Renal cortical epithelial cell (primary cell): ENCODE measurements at places on chromosomes 4 and X.

- no peak for DNase-seq
Measured at GRCh38 chr4:2069986-2070385, 10.9 kb downstream of the NAT8L start.

DNA sequence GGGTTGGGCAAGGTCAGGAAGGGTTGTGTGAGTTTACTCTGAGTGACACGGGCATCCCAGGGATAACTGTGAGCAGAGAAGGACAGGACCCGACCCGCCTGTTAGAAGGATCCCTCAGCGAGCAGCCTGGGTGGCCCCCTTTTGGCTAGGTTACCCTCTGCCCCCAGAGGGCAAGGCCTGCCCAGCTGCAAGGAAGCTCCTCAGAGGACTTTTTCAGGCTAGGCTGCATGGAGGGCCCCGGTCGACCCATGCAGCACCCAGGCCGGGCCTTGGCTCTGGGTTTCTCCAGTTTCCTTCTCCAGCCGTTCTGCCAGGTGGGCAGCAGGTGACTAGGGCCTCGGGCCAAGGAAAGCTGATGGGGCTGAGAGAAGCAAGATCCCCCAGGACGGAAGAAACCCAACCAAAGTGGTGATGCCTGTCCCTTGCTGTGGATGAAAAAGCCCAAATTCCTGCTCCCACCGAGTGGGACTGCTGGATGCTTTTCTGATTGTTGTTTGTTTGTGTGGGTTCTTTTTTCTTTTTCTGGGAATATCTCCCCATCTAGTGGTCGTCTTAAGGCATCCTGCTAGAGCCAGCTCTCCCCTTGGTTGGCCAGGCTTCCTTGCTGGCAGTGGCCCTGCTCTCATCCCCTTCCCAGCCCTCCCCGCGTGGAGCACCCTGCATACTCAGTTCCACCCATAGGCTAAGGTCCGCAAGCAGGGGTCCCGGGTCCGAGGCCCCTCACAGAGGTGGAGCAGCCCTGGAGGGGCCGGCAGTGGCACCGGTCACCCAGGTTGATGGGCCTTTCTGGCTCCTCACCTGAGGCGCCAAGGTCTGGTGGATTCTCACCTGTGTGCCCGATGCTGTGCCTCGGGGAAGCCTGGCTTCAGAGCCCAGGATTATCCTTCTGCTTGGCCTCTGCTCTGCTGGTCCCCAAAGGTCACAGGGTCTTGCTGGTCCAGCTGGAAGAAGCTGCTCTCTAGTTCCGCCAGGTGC is 1.8 kb downstream of the ZFP92 start:
- DNase-seq: peak; percentile 7

DNA sequence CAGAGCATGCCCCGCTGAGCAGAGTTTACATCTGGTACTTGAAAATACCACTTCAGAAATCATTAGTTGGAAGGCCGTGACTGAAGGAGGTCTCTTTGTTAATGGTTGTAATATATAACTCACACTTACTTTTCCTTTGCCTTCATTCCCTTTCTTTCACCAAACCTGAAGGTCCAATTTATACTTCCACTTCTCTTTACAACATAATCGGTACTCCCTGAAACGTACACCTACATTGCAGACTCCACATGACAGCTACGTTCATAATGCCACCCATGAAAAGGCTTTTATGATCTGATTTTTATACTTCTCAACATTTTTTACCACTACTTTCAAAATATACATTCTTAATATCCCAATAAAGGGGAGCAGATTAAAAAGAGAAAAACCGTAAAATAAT is 298.7 kb downstream of the C4orf33 start:
- no peak for DNase-seq

DNA sequence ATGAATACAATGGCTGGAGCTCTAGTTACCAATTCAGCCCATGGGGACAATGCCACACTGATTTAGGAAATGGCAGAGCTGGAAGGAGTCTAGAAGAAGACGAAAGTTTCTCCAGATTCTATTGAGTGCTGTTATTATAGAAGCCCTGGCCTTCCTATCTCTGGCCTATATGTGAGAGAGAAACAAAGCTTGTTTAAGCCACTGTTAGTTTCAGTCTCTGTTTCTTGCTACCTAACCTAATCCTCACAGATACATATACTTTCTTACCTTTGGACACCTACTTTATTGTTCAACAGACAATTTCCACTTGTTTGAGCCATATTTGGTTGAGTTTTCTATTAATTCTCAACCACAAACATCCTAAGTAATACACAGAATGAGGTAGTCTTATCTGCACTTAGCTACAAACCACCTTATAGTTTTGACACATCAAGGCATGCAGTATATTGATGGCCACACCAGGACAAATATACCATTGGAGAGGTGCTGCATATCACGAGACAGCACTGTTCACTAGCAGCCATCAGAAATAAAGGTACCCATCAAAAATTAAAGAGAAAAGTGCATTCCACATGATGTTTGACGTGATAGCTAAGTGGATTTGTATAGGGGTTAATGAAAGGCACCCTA is 190.2 kb downstream of the SMIM20 start:
- no peak for DNase-seq

- no peak for DNase-seq
Measured at GRCh38 chr4:40210776-40211175, 13.9 kb downstream of the RHOH start.

DNA sequence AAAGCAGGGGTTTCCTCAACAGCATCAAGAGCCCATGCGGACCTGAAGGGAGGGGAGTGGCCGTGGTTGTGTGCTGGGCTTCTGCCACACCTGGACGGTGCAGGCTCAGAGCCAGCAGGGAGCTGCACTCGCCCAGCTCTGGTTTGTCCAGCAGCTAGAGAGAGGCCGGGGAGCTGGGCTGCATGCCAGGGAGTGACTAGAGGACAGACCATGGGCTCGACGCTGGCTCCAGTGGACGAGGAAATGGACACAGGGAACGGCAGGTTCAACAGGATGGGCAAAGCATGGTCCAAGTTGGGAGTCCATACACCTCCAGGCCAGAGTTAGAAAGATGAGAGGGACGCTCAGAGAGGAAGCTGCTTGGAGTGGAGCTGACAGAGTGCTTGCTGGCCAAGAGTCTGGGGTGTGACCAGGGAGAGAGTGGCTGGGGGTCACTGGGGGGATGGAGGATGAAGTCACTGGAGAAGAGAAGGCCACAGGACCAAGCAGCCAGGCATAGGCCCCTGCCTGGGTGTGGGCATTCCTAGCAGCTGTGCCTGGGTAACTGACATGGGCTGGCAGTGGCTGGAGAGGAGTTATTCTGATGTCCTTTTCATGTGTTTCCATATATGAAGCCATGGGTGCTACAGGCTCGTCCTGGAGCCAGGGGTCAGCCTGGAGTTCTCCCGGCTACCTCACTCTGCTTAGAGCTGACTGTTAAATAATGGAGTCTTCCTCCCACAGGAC is 42.8 kb downstream of the HTT-AS start:
- DNase-seq: no peak

- peak; percentile 69 for DNase-seq
Measured at GRCh38 chr4:10783351-10783750, 98.8 kb upstream of the CLNK start.

GRCh38 chrX:128975745-128976144 is 547.5 kb downstream of the SMARCA1 start:
- DNase-seq: peak; percentile 0

DNA sequence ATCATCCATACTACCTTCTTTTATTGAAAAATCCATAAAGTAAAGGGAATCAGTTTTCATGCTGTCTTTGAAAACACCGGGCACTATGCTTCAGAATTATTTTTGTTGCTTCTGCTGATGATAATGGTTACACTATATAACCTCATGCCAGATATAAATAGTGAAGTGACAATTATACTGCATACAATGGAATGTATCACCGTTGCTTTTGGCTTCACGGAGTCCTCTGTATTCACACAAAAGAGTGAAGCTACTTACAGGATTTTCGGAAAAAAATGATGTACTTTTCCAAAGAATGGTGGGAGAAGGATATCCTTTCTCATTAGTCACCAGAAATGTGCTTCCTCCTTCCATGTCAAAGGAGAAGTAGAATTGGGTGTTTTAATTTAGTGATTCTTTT is 159.1 kb upstream of the PITX2 start:
- DNase-seq: no peak

DNA sequence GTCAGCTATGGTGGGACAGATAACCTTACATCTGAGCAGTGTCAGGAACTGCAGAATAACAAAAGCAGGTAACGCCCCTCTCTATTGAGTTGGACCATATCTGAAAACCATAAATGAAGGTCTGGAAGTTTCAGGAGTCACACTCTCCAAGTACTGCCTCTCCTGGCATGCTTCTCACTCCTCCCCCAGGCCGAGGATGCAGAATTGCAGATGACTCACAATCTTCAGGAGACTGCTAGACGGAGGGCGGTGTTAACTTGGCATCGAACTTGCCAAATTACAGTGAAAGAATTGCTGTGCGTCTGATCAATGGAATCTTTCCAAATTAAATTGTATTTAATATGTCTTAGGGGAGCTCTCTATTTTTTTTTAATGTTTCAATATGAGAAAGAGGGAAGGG is 67.1 kb upstream of the TRIM2 start:
- peak; percentile 83 for DNase-seq

DNA sequence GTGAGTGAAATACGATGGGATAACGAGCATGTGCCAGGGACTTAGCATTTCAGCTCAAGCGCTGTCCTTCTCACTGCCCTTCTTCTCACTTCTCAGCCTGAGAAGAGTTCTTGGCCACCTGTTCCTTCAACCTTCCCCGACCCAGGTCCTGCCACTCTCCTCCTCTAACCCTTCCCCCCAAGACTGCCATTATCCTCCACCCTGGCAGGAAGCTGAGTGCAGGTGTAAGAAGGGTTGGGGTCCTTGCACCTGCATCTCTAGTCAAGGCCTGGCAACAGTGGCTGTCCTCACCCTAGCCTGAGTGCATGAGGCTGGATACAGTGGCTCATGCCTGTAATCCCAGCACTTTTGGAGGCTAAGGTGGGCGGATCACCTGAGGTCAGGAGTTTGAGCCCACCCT is 19.9 kb upstream of the STIM2 start:
- DNase-seq: no peak

DNA sequence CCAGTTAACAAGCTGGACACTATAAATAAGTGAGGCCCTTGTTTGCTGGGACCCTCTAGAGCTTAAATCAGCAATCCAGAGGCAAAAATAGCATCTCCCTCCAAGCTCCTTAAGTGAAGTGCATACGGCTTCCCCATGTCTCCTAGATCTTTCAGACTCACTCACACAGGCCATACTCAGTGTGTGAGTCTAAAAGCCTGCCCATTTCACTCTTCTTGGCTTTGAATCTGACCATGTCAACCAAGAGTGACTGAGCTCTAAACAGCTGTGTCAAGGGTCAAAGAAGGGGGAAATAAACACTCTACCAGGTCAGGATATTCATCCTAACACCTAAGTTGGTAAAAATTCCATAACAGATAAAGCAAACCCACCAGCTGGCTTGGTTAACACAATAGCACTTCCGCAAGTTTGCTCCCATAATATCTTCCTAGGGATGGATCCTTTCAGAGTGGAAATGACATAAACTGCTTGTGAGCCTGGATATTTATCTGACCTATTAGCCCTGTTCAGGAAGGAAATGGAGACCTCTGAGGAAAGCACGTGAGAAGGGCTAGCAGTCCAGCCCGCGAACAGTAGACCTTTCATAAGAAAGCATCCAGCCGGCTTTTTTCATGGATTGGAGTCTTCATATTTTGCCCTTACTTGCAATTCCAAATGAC is 65.6 kb downstream of the MID1 start:
- DNase-seq: no peak

DNA sequence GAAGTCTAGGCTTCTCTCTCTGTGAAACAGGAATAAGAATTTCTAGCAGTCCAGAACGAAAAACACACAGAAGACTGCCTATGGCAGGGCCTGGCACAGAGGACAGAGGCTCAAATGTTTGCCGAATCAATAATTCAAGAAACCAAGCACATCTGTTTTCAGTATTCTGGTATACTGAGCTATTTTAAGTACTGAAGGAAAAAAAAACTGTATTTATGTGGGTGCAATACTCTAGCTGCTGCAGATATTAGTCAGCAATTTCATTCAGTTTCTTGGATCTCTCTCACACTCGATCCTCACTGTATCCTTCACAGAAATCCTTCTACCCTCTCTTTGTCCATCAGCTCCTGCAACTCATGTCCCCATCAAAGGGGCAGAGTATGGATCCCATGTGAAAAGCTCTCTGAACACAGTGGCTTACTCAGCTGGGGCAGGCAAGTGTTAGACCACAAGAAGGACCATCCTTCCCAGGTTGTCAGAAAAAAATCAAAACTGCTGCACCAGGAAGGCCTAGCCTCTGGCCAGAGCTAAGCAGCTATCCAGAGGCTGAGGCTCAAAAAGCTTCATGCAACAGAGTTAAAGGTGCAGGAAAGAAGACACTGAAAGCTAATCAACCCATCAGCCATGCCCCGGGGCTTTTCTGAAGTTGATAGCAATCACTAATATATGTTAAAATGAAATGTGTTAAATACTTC is 9.1 kb upstream of the USO1 start:
- DNase-seq: no peak

DNA sequence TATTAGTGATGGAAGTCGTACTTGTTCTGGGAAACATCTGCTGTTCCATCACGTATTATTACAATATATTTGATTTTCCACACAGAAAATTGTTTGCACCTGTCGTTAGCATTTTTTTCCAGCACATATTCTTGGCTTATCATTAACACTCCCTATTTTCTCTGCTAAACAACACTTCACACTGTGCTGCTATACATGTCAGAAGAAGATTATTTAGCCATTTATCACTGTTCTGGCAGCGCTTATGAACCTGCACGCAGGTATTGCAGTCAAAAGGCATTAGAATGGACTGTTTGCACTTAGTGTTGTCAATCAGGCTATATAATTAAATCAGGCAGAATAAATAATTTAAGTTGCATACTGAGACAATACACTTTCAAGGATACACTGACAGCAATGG is 218.6 kb downstream of the CHM start:
- DNase-seq: no peak

- peak; percentile 46 for DNase-seq
Measured at GRCh38 chrX:40539214-40540142, 41.3 kb upstream of the ATP6AP2 start.

- no peak for DNase-seq
Measured at GRCh38 chr4:55615008-55615407, 21.1 kb downstream of the NMU start.

DNA sequence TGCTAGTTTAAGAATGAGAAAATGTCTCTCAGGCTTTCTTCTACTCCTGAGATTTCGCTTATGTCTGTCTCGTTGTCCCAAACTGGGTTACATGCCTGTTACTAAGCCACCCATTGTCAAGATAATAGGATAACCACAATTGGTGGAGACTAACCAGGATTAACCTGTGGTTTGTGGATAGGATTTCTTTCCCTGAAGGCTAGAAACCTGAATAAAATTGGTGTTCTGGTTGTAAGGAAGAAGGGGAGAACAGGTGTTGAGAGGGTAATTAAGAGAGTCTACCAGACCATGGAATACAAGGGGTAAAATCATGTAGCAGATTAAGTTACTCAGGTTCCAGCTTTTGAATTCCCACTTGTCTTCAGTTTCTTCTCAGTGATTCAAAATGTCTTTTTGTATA is 225.4 kb downstream of the CPE start:
- DNase-seq: no peak

GRCh38 chr4:7107166-7107905 is 39.5 kb upstream of the GRPEL1 start:
- DNase-seq: no peak

GRCh38 chr4:80321776-80322175 is 13.8 kb upstream of the CFAP299 start:
- DNase-seq: no peak

GRCh38 chrX:16666541-16666940 is 16.6 kb downstream of the S100G start:
- DNase-seq: no peak

GRCh38 chr4:56468097-56468422 is 643 bp downstream of the SRP72 start:
- peak; percentile 46 for DNase-seq
